D721Med (cell line): ENCODE measurements at places on chromosomes 11 and 22.

GRCh38 chr22:29230972-29231875, 25.5 kb downstream of the EMID1 start:
- no peak for DNase-seq

DNA sequence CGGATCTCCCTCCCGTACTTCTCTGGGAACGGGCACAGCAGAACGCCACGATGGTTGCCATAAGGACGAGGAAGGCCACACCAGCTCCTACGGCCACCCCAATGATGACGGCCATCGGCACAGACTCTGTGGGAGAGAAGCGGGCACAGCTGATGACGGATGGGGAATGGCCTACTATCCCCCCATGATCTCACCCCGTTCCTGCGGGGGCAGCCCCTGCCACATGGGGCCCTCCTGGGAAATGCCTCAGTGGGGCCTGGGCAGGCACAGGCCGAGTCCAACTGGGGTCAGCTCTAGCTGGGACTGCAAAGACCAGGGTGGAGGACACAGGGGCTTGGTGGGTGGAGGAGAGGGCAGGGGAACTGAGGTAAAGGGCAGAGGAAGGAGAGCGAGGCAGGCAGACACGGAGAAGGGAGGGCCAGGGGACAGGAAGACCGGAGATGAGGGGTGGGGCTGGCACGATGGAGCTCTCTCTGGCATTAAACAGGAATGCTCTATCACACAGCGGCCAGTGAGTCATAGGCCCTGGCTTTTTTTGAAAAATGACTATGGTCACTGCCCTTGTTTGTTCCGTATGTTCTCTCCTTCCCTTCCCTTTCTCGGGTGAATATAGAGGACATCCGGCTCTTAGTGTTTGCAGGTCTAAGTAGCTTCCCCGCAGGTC, 76.0 kb downstream of the ST3GAL4 start:
- DNase-seq, result no peak

DNA sequence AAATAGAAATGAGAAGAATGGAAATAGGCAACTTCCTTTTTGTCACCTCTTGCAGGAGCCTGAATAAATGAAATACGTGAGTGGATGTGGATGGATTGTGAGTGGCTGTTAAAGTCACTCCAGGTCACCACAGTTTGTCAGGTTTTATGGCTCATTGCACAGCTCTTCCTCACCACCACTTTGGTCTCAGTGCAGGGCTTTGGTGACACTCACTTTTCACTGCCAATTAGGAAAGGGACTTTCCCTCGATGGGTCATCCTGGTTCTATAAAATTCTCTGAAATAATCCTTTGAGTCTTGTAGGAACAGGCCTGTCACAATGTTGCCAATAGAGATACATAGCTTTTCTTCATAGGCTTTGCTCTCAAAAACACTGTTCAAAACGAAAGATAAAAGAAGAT, 172.4 kb upstream of the C11orf87 start:
- DNase-seq, result no peak

GRCh38 chr22:46792841-46793261, 30.4 kb downstream of the TBC1D22A start:
- no peak for DNase-seq

- no peak for DNase-seq
Measured at GRCh38 chr11:86292912-86293616, 9.0 kb upstream of the HIKESHI start.

DNA sequence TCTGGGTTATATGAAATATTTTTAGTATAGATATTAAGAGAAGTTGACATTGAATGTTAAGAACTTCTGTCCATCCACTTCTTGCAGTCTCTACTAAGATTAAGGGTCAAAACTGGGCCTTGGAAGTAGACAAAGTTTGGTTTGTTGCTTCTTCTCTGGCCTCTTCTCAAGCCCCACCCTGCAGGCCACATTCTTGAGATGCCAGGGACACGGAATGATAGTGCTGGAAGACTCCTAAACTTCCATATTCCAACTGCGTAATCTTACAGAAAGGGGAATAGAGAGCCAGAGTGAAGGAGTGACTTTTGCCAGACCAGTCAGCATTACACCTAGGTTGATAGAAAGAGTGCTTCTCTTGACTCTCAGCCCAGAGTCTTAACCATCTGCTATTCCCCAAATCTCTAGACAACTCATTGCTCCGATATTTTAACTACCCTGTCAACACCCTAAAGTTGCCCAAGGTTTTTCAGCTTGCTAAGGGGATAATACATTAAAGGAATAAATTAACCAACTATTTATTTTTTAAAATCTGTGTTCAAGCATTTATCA, 136.4 kb upstream of the SYN3 start:
- DNase-seq, result no peak

DNA sequence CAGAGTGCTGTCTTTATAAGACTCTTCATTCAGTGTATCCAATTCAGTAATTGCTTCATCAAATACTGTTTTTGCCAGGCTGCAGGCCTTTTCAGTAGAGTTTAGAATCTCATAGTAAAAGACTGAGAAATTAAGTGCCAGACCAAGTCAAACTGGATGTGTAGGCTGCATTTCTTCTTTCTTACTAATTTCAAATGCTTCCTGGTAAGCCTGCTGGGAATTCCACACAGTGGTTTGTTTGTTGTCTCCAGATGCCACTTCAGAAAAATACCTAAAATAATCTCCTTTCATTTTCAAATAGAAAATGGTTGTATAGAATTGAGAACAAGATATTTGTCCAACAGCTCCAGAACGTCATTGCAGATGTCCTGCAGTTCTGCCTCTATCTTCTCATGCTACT, 34.7 kb downstream of the LDHAL6A start:
- no peak for DNase-seq

DNA sequence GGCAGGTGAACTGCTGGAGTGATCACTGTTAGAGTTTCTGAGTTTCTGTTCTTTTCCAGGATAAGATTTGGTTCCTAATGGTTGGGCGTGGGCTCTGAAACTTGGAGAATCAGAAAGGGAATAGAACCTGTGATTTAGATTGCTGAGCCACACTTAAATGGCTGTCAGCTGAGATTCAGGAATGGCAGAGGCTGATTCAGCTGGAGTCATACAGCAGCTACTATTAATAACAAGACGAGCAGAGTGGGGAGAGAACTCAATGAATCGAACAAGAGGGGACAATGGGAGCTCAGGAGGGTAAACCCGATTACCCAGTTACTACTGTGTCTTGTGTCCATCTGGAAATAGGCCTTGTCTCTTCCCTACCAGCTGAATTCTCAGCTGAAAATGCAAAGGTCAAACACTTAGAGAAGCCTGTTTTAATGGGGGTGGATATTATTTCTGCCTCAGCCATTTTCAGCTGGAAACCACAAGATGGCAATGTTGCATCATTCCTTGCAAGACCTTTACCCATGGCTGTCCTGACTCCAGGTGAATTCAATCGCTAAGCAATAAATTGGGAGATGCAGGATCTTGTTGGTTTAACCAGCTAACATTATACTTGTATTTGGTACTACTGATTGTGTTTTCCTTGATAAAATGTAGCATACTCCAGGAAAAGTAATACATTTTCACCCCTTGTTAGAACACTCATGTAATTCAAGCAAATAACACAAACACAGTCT, 104.5 kb upstream of the RAG2 start:
- peak; percentile 25 for DNase-seq

GRCh38 chr11:70650075-70650909, 252.0 kb downstream of the CTTN start:
- DNase-seq, result no peak

- DNase-seq, result no peak
Measured at GRCh38 chr11:69123593-69124545, 31.9 kb upstream of the SMIM38 start.

DNA sequence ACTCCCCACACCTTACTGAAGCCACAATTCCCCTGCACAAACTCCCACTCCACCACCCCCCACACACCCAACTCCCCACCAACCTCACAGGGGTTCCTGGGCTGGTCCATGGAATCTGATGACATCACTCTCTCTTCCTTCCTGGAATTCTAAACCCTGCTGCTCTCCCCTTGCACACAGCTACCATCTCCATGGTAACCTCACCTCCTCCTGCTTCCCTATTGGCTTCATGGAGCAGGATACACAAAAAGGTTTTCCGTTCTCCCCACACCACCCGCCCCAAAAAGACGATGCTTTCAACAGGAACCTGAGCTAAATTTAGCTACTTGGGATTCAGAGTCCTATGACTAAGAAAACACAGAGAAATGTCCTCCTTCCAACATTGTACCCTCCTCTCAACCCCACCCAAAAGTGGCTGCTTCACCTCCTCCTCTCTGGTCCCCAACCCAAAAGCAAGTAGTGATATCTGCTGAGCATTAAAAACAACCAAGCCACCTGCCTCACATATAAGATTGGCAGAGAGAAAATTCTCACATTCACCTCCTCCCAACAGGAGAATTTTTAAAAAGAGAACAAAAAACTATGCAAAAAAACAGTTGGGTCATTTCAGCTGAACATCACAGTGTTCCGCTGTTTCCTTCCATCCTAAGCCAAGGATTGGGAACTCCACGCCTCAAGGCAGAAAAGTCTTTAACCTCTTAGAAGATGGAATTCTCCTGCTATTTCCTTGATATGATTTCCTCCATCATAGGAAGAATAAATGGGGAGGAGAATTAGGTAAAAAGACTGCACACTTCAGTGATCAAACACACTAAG, 66.9 kb downstream of the RBFOX2 start:
- DNase-seq, result no peak

DNA sequence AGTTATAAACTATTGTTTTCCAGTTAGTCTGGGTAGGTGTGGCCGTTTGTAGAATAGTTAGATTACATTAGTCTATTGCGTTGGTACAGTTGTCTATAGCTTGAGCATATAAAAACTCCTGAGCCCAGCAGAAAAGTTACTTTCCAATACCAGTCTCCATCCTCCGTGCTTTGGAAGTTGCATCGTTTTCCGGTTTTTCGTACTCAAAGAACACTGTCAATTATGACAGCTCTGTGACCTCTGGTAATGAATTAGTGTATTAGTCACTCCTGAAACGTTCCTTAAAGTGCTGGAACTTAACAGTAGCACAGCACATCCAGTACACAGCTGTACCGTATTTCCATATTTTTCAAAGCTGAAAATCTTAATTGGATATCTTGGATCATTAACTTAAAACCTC, 808 bp upstream of the MSANTD2 start:
- no peak for DNase-seq

DNA sequence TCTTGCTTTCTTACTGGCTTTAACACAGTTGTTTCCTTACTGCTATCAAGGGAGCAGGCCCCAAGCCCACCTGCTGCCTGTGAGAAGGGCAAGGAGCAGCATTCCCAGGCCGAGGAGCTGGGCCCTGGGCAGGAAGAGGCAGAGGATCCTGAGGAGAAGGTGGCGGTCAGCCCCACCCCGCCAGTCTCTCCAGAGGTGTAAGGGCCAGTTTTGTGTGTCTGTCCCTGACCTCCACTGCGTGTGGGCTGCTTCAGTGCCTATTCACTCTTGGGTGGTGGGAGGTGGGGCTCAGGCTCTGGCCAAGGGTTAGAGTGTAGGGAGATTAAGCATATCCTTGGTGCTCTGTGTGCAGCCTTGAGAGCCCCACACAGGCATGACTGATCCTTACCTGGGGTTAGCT, 55.1 kb downstream of the CEP164 start:
- no peak for DNase-seq

DNA sequence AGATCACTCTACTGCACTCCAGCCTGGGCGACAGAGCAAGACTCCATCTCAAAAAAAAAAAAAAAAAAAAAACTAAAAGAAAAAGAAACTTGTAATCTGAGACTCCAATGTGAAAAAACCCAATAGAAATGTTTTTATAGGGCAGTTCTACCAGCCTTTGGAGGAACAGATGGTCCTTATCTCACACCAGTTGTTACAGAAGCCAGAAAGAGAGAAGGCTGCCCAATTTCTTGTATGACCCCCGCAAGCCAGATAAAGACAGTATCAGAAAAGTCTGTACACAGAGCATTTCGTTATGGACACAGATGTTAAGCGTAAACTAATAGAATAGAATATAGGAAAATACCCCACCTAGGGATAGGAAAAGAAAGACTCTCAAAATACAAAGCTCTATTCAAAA, 11.3 kb upstream of the TSGA10IP start:
- no peak for DNase-seq

GRCh38 chr11:126543691-126544090, 188.2 kb downstream of the ST3GAL4 start:
- no peak for DNase-seq

DNA sequence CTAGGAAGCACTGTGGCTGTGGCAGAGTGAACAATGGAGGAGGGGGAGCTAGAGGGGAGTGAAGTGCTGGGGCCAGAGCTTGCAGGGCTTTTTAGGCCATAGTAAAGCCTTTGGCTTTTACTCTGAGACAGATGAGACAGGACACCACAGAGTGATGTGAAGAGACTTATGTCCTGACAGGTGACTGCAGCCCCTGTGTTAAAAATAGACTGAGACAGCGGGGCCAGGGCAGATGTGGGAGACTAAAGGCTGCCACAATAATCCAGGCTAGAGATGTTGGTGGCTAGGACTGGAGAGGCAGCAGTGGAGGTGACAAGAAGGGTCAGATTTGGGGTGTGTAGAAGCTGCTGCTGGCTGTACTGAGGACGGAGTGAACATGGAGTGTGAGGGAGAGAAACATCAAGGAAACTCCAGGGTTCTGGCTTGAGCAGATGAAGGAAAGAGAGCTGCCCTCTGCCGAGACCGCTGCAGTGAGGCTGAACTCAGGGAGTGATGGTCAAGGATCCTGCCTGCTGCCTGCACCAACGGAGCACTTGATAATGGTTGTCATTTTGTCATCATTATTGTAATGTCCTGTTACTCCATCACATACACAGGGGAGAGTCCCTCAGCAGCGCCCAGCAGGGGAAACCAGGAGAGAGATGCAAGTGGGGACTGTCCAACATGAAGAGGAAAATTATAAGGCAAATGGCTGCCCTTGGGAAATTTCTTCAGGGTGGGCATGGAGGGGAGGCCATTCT, 27.4 kb downstream of the SLC43A1 start:
- no peak for DNase-seq

DNA sequence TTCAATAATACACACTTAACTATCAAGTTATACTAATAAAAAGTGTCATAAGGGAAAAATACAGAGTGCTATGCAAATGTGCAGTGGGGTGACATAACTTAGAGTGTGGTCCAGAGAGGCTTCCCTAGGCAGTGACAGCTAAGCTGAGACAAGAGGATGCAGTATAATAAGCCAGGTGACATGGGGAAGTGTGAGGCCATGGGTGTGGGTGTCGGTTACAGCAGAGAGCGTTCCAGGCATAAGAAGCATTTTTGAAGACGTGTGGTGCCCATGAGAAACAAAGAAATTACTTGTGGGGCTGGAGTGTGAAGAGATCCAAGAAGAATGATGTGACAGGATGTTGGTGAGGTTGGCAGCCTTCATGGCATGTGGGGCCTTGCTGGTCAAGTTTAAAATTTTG, 78.1 kb upstream of the PICALM start:
- no peak for DNase-seq

GRCh38 chr11:103325686-103326069, 216.5 kb downstream of the DYNC2H1 start:
- no peak for DNase-seq

- no peak for DNase-seq
Measured at GRCh38 chr11:403021-403760, 9.2 kb downstream of the PKP3 start.

GRCh38 chr22:42171417-42171816, 40.8 kb upstream of the CYP2D6 start:
- DNase-seq, result no peak

DNA sequence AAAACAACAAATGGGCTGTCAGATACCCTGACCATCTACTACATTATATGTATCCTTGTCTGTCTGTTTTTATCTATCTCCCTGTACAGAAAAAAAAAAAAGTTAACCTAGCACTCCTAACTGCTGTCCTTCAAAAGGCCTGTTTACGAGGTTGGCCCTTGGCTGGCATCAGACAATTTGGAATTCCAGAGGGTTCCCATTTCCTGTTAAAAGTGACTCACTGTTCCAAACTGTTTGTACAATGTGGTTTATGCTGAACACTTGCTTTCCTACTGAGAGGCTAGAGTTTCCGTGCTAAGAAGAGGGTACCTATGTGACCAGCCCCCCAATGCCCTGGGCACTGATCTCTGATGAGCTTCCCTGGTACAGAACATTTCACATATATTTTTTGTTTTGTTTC, 65.9 kb upstream of the HMGXB4 start:
- DNase-seq, result no peak
